Dermis microvascular lymphatic vessel endothelial cell (primary cell): ENCODE measurements at places on chromosomes 12 and 14. TPM values are rescaled to one million over a fixed set of nuclear protein-coding genes. Genes with fewer than 3 reads are reported as not detected.

FOXG1 gene
- not detected in 2 replicates for total RNA-seq

OTX2 gene
- total RNA-seq, result not detected in 2 replicates

FBLN5 gene
- 0.26 and 0.89 TPM in 2 replicates for total RNA-seq

DNA sequence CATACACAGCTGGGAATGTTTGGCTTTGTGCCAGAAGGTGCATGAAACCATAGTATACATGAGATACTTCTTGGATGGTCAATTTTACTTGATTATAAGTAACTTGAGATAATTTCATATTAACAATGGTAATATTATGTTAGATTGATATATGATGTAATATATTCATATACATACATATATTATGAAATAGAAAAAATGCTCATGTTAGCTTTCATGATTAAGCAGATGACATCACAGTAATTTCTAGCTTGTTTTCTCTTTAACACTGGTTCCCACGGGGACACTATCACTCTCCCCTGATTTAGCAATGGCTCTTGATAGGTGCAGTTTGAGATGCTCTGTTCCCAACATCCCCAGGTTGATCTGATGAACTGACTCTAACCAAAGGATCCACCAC lies 35.4 kb upstream of the NTF3 start:
- no peak for DNase-seq

- DNase-seq, result no peak
These were observed 6.6 kb upstream of the KRT18 start for GRCh38 chr12:52942066-52942900.

DNA sequence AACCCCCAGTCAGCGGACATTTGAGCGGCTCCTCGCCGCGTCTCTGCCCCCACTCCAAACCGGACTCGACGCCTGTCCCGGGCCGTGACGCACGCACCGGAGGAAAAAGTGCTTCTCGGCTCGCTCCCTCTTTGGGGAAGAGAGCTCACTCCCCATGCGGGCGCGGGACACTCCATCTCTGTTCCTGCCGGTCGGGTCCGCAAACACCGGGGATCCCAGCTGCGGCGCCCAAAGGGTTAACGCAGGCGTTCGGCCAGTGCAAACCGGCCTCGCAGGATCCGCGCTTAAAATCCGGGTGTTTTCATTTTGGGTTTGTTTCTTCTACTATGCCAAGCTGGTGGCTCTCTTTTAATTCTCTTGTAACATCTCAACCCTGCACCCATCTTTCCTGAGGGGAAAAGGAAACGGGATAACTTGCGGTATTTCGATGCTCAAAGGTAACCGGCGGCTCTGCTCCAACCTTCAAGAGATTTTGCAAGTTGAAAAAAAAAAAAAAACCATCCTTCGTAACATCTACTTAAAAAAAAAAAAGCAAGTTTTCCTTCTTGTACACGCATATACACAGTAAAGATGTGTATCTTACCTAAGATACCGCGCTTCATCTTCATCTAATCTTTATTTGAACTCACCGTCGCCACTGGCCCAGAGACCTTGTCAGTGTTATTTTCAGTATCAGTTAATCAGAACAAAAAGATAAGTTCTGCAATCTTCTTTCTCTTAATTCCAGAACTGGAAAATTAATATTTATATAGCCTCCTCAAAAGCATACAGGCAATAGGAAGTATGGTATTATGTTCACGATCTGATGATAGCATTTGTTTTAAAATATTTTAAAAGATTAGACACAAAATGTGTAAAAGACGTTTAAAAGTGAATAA lies 1.6 kb upstream of the ATP2B1 start:
- DNase-seq, result no peak

DNA sequence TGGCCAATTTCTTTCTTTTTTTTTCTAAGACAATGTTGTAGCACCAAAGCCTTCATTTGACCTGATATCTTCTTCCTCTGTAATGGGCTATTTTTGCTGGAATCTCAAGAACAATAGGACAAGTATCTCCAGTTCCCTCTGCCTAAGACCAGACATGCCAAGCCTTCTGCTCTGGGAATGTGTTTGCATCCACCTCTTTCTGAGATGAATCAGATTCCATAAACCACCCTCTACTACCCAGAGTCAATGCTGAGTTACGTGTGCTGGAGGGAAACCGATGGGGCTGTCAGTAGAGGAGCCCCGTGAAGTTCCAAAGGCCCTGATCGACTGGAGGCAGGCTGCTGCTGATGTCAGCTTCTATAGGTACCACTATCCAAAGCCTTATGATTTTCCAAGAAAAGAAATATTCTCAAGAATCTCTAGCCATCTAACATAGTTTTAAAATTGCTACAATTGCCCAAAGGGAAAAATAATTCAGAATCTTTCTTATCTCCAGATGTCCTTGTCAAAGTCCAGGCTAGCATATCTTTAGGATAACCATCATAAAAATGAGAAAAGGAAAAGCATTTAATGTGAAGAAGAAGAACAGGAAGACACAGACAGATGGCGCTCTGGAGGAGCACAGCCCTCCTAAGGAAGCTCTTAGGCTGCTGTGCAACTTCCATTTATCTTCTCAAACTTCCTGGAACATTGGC lies 101.9 kb downstream of the SLC8A3 start:
- DNase-seq, result peak; percentile 7

DNA sequence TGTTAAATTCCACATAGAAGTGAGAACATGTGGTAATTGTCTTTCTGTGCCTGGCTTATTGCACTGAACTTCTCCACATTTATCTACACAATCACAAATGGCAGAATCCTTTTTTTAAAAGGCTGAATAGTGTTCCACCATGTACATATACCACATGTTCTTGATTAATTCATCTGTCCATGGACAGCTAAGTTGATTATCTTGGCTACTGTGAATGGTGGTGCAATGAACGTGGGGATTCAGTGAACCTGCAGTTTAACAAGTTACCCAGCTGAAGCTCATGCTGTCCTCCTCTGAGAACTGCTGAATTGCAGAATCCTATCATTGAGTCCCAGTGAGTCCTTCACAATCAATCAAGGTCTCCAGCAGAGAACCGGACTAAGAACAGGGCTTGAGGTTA lies 74.9 kb downstream of the TBK1 start:
- DNase-seq, result no peak
